Fibroblast of lung (primary cell): ENCODE measurements at places on chromosomes 7 and 10. TPM values are rescaled to one million over a fixed set of nuclear protein-coding genes. Genes with fewer than 3 reads are reported as not detected.
A peak's percentile ranks its signal among the peaks of the same experiment; 100 is the strongest.

DNA sequence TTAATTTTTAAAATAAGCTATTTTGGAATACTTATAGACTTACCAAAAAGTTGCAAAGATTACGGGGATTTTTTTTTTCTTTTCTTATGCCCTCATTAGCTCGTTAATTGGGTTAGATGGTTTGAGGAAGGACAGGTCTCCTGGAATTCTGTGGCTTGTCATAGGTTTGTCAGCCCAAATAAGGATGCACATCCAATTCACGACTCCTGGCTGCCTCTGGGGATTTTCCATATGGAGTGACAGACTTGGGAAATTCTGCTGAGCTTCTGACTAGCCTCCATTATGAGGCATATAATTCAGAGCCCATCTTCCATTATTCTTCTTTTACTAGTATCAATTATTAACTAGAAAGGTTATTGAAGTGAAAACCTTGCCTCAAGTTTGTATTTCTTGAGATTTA is 102.1 kb downstream of the AUTS2 start:
- no peak for DNase-seq

GRCh38 chr7:140696024-140696679 is 356 bp upstream of the NDUFB2 start:
- peak; percentile 88 for DNase-seq

DNA sequence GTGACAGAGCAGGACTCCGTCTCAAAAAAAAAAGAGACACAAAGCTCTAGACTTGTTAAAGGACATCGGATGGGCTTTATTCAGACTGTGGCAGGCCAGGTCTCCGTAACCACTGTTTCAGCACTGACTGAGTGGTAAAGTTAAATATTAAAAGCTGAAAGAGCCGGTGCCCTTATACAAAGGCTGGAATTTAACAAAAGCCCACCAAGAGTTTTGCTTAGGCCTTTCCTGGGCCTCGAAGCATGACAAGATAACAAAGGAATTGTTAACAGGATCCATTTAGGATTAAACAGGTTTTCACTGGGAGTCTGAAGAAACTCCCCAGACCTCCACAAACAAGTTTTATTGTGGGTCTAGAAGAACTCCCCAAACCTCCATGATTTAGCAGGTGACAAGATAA is 727.8 kb downstream of the TYW1 start:
- DNase-seq = no peak

DNA sequence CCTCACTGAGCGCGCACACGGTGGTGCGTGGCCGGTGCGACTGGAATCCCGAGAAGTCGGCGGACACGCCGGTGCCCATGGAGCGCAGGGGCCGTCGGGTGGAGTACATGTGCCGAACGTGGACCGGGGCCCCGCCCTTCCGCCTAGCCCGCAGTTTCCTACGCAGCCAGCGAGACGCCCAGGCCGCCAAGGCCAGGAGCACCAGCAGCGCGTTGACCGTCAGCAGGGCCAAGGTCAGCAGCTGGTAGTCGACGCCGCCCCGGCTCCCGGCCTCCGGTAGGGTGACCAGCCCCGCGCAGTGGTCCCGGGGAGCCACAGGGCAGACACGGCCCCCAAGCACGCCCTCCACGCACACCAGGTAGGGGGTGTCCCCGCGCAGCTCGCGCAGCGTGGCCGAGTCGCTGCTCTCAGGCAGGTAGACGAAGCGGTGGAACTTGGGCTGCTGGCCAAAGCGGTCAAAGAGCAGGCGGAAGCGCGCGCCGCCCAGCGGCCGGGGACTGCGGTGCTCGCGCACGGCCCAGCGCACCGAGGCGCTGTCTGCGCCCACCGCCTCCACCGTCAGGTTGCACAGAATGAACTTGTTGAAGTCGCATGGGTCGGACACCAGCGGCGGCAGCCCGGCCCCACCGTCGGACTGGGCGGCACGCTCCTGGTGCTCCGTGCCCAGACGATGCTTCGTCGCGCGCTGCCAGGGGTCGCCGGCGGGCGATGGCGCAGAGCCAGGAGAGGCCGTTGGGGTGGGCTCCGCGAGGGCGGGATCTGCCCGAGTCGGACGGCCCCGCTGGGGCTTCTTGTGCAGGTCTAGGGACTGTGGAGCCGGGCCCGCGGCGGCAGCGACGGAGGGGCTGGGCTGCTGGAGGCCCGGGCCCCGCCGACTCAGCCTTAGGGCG is 2.2 kb downstream of the TRIL start:
- DNase-seq = peak; percentile 42

Gene CH25H
- 0.42 and 1.7 TPM in 2 replicates for polyA plus RNA-seq

Gene CTAGE8
- polyA plus RNA-seq = 0.14 and 0.43 TPM in 2 replicates
